ENCODE measurements at places on chromosomes 7 and 10. TPM values are rescaled to one million over a fixed set of nuclear protein-coding genes. Genes with fewer than 3 reads are reported as not detected.

Gene BNIP3
- total RNA-seq: 12.9 TPM

Gene SPDYE16
- total RNA-seq: 1.4 TPM

Gene PTPRN2
- total RNA-seq: 1.3 TPM

Gene CYP2E1
- 2.8 TPM for total RNA-seq

Gene TET1
- total RNA-seq: 5.9 TPM

Gene CHN2
- total RNA-seq: 23.2 TPM

Gene NPFFR1
- not detected for total RNA-seq

Gene DDIT4
- total RNA-seq: 174 TPM

Gene TWIST1
- total RNA-seq: not detected
